ENCODE measurements at places on chromosomes 6 and 20.
A peak's percentile ranks its signal among the peaks of the same experiment; 100 is the strongest.

DNA sequence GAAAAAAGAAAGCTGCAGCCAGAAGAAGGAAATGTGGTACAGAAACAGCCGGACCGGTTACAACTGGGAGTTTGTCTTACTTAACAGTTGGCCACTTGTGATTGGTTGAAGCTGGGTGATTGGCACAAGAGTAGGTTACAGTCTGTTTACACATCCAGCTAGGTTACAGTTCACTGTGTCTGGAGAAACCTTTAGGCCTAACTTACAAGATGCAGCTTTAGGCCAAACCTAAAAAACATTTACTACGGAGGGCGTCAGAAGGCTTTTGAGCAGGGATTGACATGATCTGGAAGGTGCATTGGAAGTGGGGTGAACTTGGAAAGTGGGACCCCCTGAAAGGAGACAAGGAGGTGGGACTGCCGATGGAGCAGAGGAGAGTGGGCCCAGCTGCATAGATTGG lies 122.3 kb downstream of the BANF2 start:
- DNase-seq = peak; percentile 56

DNA sequence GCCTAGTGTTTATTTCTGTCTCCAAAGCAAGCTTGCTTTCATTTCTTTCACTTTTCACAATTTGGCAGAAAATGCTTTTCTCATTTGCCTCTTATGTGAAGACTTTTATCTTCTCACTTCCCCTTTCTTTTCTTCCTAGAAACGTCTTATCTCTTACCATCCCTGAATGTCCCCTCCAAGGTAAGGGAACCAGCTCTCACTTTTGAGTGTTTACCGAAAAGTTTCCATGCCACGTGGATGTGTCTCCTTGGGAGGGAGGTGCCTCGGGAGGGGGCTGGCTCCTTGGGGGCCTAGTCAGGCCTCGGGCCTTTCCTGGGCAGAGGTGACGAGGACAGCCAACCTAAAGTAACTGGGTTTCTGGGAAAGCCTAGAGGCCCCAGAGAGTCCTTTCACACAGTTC lies 127.4 kb downstream of the CD24 start:
- no peak for DNase-seq

DNA sequence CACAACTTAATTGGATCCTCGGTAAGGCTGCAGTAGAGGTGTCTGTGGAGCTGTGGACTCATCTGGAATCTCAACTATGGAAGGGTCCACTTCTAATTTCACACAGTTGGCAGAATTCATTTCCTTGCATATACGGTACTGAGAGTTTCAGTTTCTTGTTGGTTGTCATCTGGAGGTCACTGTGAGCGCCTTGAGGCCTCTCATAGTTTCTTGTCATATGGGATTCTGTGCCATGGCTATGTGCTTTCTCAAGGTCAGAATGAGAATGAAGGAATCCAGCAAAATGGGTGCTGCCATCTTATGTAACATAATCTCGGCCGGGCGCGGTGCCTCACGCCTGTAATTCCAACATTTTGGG lies 298.2 kb downstream of the DOK5 start:
- DNase-seq = no peak

- no peak for DNase-seq
Observed at GRCh38 chr20:36658300-36658699, 12.3 kb upstream of the SLA2 start.

GRCh38 chr6:47424436-47424836 lies 53.2 kb upstream of the CD2AP start:
- no peak for DNase-seq

DNA sequence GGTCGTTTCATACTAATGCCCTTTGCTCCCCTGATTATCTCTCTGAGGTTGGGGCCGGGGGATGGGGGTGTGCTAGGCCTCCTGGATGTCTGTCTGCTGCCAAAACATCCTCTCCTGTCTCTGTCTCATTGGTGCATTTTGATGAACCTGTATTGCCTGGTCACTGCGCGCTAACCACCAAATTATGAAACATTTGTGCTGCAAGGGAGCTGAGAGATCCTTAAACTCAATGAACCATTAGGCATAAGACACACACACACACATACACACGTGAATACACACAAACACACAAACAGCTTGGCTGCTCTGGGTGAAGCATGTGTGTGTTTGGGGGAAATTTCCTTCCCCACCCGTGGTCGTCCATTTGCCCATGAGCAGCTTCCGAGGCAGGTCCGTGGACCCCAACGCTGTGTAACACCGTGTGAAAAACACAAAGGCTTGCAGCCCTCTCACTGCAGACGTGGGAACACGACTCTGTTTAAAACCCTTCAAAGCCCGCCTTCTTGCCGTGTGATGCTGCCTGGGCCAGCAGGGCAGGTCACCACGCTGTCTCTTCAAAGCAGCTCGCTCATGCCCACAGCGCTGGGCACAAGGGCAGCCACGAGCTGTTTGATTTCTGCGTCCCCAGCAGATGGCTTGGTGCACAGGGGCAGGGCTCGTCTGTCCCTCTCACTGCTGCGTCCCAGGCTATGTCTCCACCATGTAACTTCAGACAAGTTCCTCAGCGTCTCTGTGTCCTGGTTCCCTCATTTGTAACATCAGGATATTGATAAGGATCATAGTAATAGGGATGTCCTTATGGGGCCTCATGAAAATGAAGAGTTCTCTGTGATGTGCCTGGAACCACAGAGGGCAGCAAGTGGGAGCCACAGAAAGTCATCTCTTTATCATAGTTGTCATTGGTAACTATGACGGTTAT lies 96.8 kb downstream of the CDH26 start:
- DNase-seq = no peak

GRCh38 chr20:37958856-37959520 lies 56.1 kb downstream of the VSTM2L start:
- no peak for DNase-seq

DNA sequence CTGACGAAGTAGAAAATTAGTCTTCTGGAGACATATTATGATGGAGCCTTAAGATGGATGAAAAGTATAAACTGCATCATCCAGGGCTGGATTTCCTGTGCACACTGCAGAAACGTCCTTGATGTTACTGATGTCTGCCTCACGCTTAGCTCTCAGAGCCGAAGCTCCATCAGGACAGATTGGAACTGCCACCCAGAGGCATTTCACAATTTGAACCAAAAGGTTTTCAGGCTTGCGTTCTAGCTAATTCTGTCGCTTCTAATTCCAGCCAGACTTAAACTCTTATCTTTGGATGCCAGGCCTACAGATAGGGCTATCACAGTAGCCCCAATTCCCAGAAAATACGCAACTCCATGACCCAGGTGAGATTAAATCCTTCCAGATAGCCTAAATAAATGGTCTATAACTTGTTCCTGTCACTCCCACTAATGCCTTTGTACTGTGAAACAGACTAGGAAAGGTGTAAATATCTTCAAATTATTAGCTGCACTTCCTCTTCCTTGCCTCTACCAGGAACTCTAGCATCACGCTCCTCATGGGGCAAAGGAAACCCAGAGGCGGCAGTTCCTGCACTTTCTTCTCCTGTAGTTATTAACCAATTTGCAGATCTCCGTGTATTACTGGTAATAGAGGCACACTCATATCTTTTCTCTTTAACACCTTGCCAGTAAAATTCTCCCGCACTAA lies 634.6 kb downstream of the PRKN start:
- no peak for DNase-seq

GRCh38 chr6:90478278-90478677 lies 108.6 kb downstream of the MAP3K7 start:
- no peak for DNase-seq

DNA sequence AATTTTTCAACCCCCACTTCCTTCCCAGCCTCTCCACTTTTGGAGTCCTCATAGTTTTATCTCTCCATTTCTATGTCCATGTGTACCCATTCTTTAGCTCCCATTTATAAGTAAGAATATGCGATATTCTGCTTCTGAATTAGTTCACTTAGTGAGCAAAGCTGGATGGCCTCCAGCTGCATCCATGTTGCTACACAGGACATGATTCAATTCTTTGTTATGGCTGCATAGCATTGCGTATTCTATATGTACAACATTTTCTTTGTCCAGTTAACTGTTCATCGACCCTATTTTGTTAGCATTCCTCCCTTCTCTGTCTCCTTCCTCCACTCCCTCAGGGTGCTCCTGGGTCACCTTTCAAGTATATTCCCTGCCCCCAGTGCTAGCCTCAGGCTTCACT lies 210.0 kb upstream of the SSTR4 start:
- DNase-seq = peak; percentile 37

DNA sequence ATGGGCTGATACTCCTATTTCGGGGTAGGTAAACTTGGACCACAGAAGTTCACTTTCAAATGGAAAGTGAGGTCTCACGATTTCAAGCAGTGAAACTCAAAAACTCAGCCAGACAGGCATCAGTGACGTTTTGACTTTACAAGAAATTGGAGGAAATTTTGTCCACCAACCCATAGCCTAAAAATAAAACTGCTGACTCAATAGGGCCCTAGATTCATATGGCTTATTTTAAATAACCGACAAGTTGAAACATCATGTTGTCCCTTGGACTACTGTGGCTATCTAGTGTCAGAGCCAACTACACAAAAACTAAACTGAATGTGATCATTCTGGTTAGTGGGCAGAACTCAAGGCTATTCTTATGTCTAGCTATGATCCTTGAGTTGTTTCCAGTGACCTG lies 486.3 kb downstream of the GRIK2 start:
- DNase-seq = no peak

DNA sequence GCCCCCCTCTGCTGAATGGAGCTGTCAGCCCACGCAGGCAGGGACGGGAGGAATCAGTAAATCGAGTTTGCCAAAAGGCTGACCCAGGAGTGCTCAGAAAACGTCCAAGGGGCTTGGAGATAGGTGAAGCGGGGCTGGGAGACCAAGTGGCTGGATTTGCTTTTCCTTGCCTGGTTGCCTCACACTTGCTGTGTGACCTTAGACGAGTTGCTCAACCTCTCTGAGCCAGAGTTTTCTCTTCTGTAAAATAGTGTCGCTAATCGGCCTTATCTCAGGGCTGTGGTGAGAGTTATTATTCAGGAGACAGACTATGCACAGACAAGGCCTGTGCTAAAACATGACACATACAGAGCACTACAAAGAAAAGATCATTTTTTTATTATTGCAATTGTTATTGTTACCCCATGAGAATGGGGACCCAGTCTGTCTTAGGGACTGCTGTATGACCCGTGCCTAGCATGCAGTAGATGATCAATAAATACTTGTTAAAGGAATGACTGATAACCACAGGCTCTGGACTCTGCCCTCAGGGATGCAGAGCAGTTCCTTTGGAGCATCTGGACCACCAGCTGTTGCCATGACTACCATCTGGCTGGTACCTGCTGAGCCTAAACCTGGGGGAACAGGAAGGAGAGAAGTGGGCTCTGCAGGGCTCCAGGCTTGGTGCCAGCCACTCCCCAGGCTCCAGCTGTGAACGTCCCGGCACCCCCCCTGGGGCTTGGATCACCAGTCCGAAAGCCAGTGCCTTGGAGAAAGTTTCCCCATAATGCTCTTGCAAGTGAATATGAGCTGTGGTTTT lies 901 bp downstream of the KCNK15 start:
- DNase-seq = peak; percentile 46

- DNase-seq = peak; percentile 87
Observed at GRCh38 chr6:166046226-166046625, 121.4 kb downstream of the TBXT start.

- no peak for DNase-seq
Observed at GRCh38 chr20:6654513-6655252, 112.8 kb upstream of the BMP2 start.

DNA sequence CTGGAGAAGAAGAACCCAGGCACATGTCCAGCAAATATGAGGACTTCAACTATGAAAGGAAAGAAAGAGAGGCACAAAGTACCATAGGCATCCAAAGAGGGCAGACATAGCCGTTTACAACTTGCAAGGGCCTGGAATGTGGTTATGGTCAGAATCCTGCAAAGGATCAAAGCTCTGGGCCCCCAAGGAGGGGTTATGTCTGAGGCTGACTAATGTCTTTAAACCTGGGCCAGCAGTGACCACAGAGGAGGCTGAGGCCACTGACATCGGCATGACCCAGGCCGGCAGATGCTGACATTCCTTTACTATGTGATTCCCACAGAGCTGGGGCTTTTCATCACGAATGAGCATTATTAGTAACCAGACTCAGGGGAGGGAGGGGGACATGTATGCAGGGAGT lies 861.1 kb downstream of the DHX35 start:
- DNase-seq = no peak

- no peak for DNase-seq
Observed at GRCh38 chr20:40669692-40670091, 19.3 kb downstream of the MAFB start.

GRCh38 chr20:20461551-20461950 lies 93.6 kb downstream of the INSM1 start:
- DNase-seq = no peak

- DNase-seq = no peak
Observed at GRCh38 chr20:58677079-58677604, 15.5 kb upstream of the NPEPL1 start.

- DNase-seq = no peak
Observed at GRCh38 chr6:110039981-110040383, 61.9 kb downstream of the GPR6 start.

DNA sequence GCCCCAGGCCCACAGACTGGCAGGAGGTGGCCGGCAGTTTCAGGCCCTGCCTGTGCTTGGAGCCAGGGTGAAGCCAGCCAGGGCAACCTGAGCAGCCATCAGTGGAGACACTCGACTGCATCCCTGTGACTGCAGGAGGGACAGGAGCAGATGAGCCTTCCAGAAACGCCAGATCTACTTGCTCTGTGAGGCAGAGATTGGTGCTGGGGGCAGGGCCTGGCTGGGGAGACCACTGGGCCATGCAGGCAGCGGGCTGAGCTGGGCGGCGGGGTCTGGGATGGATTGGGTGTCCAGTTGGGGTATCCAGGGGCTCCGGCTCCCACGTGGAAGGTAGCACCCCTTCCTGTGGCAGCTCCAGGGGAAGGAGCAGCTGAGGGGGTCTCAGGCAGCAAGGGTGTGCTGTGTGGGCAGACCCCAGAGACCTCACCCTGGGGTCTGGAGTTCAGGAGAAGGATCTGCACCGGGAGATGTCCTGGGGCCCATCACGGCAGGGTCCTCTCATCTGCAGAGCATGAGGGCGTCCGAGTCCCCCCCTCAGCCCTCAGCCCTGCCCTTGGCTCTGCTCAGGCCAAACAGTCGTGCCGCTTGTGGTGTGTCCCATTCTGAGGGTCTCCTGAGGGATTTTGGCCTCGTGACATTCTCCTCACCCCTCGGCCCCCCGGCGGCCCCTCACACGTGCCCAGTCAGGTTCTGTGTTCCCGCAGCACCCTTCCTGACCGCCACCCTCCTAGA lies 334.9 kb downstream of the TAF4 start:
- no peak for DNase-seq

- no peak for DNase-seq
Observed at GRCh38 chr6:82086944-82087343, 160.6 kb downstream of the IBTK start.
